Thymus (tissue), 14 donors: ENCODE measurements at places on chromosomes 7 and 10. TPM values are rescaled to one million over a fixed set of nuclear protein-coding genes. Genes with fewer than 3 reads are reported as not detected.

GRCh38 chr7:73366990-73367389 lies 39.0 kb downstream of the FKBP6 start:
- no peak for DNase-seq

DNA sequence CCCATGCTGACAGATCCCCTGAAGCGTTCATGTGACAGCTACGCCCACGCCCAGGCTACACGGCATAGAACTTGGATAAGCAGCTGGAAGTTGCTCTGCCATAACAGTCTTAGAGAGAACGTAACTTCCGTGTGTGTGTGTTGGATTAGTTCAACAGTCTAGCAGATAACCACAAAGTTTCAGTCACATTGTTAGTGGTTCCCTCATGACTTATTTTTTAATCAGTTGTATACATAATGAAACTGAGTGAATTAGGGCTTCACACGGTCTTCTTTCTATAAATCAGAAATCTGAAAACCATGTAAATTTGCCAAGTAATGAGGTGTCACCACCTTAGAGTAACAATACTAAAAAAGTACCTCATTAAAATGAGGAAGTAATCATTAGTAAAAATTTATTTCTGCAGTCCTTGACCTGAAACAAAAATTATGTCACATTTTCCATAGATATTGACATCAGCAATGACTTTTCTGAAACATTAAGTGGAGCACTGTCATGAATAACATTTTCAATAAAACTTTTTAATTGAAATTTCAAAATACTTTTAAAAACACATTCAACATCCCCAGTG lies 21.7 kb upstream of the MACC1 start:
- DNase-seq: no peak

DNA sequence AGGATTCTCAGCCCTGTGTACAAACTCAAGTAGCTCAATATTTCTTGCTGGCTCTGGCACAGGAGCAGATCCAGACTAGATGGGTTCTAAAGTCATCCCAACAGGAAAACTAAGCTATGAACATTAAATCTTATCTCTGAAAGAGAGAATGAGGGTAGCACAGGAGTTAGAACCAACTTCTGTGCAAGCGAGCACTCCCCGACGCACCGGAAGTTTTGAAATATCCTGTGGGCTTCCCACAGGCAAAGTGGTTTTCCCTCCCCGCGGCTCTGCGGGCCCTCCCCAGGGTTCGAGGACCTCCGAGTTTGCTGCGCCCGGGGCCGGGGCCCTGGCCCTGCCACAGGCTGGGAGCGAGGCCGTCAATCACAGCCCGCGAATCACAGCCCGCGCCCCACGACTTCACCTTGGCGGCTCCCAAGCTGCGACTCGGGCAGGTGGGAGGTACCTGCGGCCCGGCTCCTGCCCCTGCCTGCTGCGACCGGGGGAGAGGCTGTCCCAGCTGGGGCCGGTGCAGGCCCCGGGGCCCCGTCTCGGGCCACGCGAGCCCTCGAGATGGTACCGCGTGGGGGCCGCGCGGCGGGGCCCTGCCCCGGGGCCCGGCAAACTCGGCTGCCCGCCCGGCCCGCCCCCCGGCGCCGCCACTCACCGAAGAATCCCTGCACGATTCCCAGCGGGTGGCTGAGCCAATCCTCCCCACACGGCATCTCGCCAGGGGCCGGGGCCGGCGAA lies 598 bp downstream of the MCMBP start:
- peak; percentile 33 for DNase-seq

DNA sequence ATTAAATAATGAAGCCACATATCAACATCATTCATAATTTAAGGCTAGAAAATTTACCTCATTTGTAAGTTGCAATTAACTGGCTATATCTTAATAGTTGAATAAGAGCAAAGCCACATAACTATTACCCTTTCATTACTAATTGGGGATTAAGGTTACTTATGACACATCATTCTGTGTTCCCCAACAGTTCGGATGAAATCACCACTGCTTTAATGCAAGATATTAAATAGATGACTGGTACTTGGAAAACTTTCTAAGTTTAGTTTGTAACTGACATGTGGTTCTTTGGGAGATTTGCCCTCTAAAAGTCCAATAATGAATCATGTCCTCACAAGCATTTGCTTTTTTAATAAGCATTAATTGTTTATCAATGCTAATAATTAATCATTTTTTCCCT lies 109.1 kb downstream of the MTERF1 start:
- no peak for DNase-seq

DNA sequence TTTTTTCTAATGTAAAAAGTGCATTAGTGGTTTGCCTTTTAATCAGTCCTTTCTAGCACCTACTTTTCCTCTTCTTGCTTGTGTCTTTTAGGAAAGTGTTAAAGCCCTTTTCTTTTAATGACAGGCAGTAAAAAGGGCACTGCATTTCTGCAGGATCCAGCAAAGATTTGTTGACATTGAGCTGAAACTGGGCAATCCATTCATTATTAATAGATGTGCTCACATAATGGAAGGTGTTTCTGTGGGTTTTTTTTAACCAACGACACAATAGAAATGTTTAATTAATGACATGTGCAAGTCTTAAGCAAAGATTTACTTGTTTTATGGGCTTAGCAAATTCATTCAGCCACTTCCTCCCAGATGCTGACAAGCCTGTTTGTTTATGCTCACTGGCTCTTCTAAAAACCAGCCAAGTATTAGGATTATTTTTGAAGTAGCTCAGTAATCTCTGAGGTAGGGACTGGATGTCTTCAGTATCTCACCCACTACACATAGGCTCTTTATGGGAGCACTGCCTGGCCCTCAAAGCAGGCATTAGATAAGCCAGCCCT lies 1201.1 kb downstream of the SORCS1 start:
- no peak for DNase-seq

DNA sequence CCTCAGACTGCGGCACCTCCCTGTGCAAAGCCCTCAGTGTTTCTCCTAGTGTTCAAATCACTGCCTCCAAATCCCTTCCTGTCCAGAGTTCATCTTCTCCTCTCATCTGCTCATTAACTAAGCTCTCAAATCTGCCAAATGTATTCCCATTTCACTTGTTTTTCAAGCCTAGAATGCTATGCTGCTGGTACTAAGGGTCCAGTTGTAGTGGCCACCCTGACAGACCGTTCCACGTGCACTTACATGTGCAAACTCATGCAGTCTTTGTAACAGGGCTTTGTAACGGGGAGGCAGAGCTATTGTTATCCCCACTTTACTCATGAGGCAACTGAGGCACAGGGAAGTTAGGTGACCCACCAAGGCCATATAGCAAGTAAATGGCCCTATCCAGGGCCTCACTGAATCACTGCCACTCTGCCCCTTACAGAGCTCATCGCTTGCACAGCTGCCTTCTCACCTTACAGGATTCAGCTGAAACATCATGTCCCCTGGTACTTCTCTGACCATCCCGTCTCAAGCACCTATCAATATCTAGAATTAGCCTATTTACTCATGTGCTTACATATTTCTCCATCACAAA lies 153.0 kb upstream of the PDE1C start:
- no peak for DNase-seq

DNA sequence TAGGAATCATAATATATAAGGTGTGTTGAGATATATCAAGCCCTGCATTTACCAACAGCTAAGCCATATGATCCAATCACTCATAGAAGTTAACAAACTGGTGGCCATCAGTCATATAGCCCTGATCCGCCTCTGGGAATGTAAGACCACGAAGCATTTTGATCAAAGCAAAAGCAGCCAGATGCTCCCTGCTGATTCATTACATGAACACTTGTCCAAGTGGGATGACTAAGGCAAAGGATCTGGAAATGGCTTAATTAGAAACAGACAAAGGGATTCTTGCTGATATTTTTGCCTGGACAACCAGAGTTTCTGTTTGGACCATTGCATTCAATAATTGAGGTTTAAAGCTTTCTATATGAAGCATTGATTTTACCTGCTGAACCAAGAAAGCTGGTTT lies 535.5 kb downstream of the GPAM start:
- no peak for DNase-seq

DNA sequence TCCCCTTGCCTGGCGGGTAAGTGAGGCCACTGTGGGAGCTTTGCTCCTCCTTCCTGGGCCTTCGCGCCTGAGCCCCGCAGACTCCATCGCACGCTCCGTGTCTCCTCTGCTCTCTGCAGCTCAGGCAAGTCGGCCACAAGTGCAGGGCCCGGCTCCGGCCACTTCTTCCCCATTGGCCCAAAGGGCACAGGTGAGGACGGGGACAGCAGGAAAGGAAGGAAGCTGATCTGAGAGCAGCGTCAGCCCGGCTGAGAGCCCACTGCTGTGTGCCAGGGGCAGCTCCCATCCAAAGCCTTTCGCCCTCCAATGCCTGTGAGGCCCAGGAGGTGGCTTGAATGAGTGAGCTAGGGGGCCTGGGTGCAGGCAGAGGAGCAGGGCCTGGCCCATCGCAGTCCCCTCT lies 33.7 kb upstream of the RHEB start:
- no peak for DNase-seq

DNA sequence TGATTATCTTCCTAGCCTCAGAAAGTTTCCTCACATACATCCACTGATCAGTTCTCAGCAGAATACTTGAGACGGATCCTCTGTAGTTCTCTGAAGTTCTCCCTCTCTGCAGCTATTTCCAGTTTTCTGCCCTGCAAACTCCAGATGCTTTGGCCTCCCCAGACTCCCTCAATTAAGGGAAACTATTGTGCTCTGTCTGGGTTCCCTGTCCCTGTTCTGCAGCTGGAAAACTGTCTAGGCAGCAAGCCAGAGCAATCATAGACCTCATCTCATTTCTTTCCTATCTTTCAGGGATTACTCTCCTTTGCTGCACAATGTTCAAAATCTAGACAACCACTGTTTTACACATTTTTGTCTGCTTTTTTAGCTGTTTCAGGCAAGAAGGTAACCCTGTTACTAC lies 9.2 kb downstream of the MICU1 start:
- no peak for DNase-seq

DNA sequence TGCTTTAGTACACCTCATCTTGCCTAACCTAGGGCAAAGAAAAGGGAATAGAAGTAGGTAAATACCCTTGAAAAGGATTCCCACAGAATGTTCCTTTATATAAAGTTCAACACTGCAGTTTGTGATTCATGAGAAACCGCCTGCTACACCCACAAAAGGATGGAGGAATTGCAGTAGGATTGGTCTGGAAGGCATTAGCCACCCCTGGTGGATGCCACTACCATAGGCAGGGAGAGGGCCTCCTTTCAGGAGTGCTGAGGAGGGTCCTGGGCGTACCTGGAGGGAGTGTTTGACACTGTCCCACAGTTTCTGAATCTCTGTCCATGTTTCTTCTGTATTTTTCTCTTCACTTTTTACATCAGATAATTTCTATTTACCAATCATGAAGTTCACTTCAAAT lies 221.8 kb upstream of the TMEM72 start:
- no peak for DNase-seq

- DNase-seq: no peak
Measured at GRCh38 chr7:25985196-25985595, 166.8 kb upstream of the NFE2L3 start.

DNA sequence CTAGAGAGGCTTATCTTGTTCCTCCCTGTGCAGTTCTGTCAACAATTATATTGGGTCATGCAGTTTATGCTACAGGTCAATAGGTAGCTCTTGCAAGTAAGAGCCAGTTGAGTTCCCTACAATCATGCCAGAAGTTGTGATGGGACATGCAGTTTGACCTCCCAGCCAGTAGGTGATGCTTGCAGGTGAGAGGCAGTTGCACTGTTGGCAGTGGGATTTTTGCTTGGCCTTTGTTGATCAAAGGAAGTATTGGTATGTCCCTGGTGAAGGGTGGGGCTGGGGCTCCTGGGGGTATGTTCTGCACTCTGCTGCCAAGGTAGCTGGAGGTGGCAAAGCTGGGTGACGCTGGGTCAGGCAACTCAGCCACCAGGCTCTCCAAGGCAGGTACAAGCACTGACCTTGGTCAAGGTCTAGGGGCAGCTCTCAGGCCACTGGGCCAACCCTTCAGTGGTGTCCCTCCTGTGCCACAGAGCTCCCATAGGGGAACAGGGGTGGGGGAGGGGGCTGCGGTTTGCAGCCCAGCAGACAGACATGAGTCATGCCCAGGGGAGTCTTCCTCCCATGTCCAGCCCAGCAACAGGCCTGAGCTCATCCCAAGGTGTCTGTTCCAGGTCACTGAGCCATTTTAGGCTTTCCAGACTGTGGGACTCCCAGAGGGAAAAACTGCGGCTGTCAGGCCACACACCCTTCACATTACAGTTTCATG lies 43.3 kb downstream of the MEOX2 start:
- no peak for DNase-seq

DNA sequence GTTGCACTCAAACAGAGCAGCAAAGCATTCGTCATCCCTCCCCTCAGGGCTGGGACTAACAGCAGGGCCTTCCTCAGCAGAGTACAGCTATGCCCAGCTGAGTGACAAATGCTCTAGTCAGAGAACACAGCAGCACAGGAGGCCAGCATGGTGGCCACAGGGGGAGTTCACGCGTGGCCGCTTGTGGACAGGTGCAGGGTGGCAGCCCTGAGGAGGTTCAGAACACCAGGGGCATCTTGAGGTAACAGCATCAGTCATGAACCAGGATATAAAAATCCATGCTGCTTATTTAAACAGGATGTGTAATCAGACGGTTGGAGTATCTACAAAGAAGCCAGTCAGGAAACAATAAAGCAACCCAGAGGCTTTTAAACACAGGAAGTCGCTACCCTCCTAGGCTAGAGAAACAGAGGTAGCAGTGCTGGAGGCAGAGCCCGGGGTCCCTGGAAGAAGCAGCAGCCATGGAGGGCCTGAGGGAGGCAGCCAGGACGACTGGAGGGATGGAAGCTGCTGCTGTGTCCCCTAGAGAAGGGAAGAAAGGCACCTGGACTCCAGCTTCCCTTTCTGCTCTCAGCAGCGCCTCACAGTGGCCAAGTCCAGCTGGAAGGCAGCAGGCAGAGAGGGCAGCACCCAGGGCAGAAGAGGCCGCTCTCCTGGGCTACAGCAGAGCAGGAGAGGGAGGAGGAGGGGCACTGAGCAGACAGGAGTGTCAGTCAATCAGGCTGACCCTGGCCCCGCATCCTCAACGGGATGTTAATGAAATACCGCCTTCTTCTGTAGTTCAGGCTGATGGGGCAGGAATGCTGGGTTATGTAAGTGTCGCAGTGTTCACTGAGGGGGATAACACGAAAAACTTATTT lies 70.8 kb upstream of the UCN3 start:
- DNase-seq: peak; percentile 37

DNA sequence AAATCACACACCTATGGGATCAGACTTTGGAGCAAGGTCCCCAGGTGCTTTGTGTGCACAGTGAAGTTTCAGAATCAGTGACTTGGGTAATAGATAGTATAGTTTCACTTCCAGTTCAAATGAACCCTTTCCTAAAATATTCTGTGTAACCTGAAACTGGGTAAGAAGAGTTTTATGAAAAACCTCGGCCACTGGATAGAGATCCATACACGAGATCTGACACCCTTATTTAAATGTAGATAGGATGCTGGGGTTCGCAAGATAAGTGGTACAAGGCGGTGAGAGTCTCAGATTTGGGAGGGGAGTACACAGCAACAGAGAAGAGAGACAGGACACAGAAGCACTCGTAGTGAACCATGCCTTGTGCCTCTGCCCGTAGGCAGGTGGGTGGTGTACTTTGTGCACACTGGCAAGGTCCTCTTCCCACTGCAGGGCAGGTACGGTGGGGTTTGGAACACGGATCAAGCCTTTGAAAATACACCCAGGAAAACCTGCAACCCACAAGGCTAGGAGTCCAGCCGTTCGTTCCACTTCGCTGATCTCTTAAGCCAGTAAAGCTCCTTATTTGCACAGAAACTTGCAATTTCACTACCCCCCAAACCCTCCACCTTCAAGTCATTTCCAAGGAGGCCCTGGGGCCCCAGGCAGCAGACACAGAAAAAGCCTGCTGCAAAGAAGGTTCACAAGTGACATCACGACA lies 162.8 kb downstream of the USP6NL start:
- DNase-seq: no peak

The CAMK2B gene
- 3.1 TPM for polyA plus RNA-seq

The ZNF777 gene
- 6.7 TPM for polyA plus RNA-seq

The C10orf67 gene
- polyA plus RNA-seq: 0.16 TPM

The ADARB2 gene
- polyA plus RNA-seq: 0.66 TPM
